ENCODE measurements at places on chromosomes 11 and 22.

GRCh38 chr11:115325523-115325922 is 178.7 kb downstream of the CADM1 start:
- DNase-seq: no peak

DNA sequence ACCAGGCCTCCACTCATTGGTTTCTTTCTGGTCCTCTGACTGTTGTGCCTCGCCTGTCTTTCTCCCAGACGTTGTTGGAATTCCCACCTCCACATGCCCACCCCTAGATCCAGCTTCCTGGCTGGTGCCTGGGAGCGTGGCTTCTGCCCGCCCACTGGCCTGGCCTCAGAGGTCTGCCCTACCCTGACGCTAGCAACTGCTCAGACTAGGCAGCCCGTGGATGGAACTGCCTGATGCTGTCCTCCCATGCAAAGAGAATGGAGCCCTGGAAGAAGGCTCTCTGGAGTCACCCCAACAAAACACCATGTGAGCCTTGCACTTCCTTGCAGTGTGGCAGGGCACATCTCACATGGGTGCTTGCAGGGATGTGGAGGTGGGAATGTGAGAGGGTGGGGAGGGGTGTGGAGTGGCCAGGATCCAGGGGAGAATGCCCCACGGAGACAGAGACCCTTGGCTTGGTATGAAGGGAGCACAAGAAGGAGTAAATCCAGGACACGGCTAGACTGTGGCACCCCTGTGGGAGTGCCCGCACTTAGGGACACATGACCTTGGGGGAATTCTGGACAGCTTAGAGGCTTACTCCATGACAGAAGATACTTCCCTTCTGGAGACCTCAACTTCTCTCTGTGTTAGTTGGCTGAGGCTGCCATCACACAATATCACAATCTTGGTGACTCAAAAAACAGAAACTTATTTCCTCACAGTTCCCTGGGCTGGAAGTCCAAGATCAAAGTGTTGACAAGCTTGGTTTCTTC is 22.5 kb upstream of the ADA2 start:
- no peak for DNase-seq

GRCh38 chr11:123183391-123184099 is 11.5 kb downstream of the CLMP start:
- peak; percentile 57 for DNase-seq

DNA sequence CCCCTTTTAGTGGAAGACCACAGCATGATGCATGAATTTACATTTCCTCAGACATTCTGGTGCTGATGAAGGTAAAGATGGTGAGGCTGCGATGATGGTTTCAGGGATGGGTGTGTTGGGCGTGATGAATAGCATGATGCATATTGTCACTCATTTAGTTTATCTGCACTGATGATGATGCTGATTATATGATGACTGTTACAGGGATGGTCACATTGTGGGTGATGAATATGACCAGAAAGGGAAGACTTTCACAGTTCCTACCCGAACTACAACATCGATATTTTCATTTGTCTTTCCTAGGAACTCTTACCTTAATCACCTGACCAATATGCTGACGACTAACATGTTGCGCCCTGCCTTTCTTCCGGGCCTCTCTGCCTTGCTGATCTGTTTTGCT is 47.4 kb upstream of the EHF start:
- DNase-seq: no peak

Measured in HT1080 (cell line).